CD4-positive, alpha-beta T cell treated with Interleukin-4 for 4 hours (primary cell): ENCODE measurements at places on chromosomes 13 and 19.

GRCh38 chr19:51547397-51548212 is 16.1 kb upstream of the SIGLEC6 start:
- DNase-seq: no peak

DNA sequence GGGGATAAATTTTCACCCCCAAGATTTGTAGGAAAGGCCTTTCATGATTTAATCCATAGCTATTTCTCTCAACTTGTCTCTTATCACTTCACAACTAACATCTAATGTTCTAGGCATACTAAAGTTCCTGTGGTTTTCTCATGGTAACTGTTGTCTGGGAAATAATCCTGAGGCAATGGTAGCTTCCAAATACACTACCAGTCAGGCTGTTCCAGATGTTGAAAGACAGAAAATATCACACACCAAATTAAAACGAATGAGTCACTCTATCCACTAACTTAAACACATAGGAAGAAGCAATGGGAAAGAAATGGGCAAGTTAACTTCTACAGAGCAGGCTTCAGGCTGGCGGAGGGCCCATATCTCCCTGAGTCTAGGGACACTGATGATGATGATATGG is 77.7 kb upstream of the MYO16 start:
- DNase-seq: no peak

DNA sequence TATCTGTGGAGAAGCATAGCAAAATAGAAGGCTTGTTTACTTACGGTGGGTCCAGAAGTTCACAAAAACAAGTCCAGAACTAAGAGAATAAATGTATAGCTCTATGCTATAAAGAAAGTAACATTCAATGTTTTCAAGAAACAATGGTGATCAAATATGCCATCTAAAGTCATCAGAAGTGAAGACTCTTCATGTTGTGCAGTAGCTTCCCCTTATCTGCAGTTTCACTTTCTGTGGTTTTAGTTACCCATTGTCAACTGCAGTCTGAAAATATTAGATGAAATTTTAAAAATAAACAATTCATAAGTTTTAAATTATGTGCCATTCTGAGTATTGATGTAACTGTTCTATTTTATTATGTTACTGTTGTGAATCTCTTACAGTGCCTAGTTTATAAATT is 72.5 kb downstream of the EDNRB start:
- no peak for DNase-seq

DNA sequence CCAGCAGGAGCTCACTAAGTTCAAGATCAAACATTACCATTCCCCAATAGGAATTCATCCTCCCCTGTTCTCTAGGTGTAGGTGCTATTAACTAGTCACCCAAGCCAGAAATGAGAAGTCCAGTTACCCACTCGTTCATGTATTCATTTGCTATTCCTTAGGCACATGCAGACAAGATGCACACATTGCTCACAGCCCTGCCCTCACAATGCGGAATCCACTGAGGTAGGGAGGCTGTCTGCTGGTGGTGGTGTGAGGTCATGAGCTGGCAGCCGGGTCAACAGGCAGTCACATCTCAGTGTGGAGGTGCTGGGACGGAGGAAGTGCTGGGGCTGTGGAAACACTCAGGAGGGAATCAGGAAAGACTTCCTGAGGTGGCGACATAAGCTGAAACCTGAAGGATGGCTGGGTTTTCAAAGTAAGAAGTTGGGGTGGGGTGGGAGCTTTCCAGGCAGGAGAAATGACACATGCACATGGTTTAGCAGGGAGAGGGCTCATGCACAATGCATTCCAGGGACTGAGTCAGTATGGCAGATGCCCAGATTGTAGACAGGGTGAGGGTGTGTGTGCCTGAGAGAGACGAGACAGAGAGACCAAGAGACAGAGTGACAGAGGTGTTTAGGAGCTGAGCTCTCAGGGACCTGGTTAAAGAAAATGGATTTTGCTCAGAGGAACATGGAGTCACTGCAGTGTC is 117.6 kb downstream of the USP12 start:
- no peak for DNase-seq

DNA sequence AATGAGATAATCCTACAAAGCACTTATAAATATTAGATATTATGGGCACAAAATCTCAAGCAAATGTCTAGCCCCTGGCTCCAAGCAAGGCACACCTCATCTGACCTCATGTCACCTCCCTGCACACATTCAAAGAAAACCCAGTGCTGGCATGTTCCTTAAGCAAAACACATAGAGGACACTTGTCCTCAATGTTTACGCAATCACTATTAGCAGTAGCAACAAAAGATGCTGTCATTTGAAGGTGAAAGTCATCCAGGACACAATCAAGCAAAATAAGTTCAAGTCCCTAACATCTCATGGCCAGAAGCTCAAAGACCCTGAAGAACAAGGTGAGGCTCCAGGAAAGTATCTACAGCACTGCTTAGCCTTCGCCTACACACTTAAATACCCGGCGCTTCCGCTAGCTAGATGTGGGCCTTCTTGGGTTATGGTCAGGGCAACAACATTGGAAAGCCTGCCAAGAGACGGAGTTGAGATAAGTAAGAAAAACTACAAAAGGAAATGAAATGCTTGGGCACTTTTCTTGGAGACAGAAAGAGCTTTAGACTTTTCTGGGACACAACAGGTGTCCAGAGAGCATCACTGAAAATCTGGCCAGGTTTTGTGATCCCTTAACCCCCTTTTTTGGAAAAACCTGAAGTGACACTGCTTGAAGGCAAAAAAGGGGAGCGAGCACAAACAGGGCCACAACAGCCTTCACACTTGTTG is 85.7 kb downstream of the FOXO1 start:
- DNase-seq: no peak

GRCh38 chr13:23743278-23744076 is 145.7 kb downstream of the MIPEP start:
- peak; percentile 76 for DNase-seq

DNA sequence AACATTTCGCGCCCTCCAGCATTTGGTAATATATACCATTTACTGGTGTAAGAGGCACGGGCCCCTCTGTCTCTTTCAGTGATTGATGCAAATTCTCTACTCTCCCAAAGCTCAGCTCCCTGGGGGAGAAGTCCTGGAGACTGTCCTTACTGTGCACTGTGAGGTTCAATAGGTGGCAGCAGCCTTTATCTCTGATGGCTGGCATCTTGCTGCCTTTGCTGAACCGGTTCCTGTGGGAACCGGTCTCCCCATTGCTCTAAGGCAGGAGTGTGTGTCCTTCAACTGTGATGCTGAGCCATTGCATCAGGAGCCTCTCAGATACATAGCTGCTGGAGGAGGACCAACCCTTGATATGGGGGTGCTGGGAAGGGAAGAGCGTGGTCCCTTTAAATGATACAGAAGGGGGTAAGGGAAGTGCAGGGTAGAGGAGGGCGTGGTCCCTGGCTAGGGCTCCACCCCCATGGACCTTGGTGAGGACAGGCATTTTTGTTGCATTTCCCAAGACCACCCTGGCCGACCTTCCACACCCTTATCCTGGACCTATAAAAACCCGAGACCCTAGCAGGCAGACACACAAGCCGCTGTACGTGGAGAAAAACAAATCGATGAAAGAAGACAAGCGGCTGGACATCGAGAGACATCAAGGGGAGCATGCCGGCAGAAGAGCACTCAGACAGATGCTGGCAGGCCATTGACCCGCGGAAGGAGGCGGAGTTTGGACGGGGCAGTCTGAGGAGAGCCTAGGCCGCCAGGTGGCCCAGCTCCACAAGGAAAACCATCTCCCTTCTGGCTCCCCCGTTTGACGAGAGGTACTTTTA is 41.1 kb upstream of the GTF3A start:
- DNase-seq: no peak

GRCh38 chr13:24854311-24854710 is 90.3 kb downstream of the RNF17 start:
- no peak for DNase-seq

DNA sequence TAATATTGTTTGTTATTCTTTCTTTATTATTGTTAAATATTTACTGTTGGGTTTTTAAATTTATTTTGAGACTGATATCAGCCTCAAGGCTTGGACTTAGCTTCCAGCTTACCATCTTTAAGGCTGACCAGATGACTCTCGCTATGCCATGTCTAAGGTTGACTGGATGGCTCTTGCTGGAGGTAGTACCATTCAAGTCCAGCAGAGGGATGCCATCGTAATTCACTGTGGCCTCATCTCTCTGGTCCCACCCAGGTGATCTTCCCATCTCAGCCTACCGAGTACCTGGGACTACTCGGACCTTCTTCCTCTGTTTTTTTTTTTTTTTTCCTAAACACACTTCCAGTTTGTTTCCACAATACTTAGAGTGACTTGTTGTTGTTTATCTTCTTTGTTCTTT is 41.7 kb upstream of the ZNF91 start:
- DNase-seq: no peak

DNA sequence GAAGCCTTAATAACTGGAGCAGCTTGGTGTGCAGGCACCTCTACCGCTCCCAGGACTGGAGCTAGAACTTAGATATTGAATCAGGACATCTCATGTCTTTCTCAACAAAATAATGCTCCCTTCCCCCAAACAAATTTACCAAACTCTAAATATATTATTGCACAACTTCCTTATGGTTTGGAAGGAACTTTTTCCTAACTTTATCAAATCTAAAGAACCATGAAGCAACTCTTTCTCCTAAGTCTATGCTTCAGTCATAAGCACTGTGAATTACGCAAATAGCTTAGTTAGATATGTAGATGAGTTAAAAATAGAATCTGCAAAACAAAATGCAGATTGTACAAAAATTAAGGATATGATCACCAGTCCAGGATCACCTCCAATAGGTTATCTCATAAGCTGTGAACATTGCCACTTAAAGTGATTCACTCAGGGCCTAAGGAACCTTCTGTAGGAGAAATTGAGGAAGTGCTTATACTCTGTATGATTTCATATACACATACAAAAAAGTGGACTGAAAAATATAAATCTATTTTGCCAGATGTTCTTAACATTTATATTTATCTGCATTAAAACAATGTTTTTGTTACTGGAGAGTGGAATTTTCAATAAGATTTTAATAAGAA is 20.4 kb upstream of the MAB21L1 start:
- no peak for DNase-seq

- no peak for DNase-seq
These were observed 16.0 kb downstream of the TMEM272 start for GRCh38 chr13:51828730-51829567.

DNA sequence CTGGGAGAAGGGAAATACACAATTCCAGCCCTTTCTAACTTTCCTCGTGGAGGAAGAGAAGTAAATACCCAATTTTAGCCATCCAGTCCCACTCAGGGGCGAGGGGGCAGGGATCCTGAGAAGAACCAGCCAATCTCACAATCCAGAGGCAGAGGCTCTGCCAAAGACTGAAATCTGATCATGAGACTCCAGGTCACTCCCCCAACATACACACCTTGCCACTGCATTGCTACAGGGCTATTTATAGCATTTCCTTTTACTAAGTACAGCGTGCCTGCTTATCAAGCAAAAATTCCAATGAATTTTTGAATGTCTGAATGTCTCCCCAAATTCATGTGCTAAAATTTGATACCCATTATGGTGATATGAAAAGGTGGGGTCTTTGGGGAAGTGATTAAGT is 1687.5 kb downstream of the EFNB2 start:
- no peak for DNase-seq

DNA sequence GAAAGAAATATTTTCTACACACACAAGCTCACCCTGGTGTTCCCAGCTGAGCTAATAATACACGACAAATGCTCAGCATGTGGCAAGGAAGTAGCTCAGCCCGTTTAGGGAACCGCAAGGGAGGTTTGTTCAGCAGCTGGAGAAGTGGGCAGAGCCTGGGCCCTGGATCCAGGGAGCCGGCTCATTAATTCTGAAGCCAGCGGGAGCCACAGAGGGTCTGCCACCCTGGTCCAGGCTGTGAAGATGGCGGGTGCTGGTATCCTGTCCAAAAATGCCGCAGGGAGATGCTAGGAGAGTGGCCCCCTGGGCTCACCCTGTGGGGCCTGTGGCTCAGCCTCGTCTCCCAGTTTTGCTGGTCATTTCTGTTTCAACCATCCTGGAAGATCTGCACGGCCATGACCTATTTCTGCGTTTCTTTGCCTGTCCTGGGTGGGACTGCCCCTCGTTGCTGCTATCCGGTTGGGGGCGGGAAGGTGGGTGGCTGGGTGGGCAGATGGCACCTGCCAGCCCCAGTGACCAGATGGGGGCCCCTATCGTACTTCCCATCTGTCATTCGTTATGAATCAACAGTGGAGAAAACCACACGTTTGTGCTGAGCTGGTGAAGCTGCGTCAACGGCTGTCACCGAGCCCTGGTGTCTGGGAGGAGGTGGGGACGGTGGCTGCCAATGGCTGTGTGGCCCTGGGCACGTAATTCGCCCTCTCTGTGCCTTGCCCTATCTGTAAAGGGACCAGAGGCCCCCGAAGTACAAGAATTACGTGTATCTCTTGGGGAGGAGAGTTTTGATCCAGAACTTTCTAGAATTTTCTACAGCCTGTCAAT is 2.7 kb upstream of the GNA15 start:
- peak; percentile 76 for DNase-seq

DNA sequence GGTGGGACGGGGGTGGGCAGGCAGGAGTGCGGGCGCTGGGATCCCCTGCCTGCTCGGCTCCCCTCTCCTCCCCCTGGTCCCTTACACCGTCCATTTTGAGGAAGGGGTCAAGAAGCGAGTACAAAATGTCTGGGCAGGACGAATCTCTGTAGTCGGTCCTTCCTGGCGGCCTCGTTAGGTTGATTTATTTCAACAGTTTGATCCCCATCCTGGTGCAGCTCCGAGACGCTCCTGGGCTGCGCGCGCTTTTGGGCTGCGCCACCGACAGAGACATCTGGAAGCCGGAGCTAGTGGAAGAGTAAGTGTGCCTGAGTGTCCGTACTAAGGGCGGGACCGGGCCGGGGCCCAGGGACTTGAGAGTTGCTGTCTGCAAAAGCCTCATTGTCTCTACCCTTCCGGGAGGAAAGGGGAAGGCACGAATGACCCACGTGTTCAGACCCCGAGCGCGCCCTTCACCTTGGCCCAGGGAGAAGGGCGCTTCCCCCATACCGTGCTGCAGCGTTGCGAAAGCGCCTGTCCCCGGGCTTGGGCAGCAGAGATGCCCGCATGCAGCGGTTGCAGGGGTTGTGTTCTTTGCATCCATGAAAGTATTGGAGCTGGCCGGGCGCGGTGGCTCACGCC is 1.8 kb downstream of the ZNF114 start:
- no peak for DNase-seq

DNA sequence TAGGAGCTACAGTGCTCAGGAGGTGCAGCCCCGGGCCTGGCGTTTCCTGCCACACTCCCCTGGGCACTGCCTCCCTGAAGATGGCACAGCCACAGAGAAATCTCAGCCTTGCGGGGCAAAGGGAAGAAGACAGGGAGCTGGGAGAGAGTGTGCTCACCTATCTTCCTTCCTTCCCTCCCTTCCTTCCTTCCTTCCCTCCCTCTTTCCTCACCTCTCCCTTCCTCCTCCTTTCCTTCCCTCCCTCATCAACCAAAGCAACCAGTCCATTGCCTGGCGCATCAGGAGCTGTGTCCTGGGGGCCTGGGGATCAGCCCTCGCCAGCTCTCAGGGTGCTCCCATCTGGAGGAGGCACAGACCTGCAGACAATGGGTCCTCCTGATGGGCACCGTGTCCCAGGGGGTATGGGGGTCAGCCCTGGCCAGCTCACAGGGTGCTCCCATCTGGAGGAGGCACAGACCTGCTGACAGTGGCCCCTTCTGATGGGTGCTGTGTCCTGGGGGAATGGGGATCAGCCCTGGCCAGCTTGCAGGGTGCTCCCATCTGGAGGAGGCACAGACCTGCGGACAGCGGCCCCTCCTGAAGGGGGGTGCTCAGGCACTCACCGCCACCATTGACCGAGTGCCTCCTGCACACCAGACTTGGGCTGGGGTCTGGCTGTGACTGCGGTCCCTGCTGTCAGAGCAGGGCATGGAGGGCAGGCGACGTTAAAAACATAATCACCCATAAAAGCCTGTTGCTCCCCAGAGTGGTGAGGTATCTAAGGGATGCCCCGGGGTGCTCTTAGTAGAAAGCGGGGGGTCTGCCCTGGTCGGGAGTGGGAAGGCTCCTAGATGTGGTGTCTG is 120.2 kb downstream of the URI1 start:
- no peak for DNase-seq

GRCh38 chr13:75050419-75051046 is 431.4 kb downstream of the TBC1D4 start:
- DNase-seq: no peak
